ENCODE measurements at places on chromosomes 1 and 21. TPM values are rescaled to one million over a fixed set of nuclear protein-coding genes. Genes with fewer than 3 reads are reported as not detected.
A peak's percentile ranks its signal among the peaks of the same experiment; 100 is the strongest.

DNA sequence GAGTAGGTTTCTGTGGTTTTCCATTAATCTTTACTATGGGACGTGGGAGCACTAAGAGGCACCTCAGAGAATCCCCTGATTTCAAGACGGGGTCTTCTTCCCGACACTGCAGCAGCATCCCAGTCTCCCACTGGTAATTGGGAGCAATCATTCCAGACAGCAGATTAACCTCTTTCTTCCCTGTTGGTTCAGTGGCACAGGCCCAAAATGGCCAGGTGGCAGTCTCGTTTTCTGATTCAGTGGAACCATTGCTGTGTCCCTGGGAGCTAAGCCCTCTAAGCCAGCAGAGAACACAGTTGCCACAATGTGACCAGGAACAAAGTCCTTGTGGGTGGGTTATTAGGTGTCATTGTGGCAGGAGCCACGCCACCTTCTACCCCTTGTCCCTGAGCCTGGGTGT lies 342.1 kb downstream of the MATN1 start:
- no peak for DNase-seq

- DNase-seq: no peak
These were observed 356.4 kb upstream of the SGIP1 start for GRCh38 chr1:66177510-66177909.

DNA sequence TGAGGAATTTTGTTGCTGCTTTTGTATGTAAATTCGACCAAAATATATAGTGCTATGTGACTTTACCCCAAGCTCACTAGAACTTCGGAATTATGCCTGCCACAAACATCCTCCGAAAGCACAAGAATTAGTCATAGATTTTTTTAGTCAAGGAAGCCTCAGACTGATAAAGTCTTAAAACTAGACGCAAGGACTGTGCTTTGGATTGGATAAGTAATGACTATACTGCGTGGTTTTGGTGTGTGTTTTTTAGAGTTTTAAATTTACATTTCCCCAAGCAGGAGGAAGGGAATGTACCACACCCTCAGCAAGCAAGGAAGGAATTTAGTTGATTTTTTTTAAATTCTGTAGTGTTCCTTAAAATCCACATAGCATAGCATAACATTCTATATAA lies 10.3 kb downstream of the WLS start:
- DNase-seq: no peak

GRCh38 chr1:183450093-183450492 lies 22.2 kb upstream of the SMG7 start:
- DNase-seq: no peak

DNA sequence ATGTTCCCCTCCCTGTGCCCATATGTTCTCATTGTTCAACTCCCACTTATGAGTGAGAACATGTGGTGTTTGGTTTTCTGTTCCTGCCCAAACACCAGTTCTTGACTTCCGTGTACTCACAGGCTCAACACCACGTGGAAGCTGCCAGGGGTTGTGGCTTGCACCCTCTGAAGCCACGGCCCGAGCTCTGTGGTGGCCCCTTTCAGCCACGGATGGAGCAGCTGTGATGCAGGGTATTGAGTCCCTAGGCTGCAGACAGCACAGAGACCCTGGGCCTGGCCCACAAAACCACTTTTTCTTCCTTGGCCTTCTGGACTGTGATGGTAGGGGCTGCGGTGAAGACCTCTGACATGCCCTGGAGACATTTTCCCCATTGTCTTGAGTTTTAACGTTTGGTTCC lies 111.6 kb downstream of the SYT14 start:
- DNase-seq: no peak

The CHD5 gene
- total RNA-seq: 0.17 TPM

- peak; percentile 19 for DNase-seq
These were observed 18.9 kb upstream of the PDXK start for GRCh38 chr21:43699933-43700599.

GRCh38 chr1:37288900-37289299 lies 185.5 kb upstream of the ZC3H12A start:
- DNase-seq: no peak

Data from neural progenitor cell (in vitro differentiated cells).